ENCODE measurements at places on chromosomes 16 and 17. TPM values are rescaled to one million over a fixed set of nuclear protein-coding genes. Genes with fewer than 3 reads are reported as not detected.

TBC1D3I gene
- polyA plus RNA-seq, result 0.03 TPM

GRCh38 chr17:31472137-31472536 is 80.7 kb downstream of the RAB11FIP4 start:
- no peak for DNase-seq

DNA sequence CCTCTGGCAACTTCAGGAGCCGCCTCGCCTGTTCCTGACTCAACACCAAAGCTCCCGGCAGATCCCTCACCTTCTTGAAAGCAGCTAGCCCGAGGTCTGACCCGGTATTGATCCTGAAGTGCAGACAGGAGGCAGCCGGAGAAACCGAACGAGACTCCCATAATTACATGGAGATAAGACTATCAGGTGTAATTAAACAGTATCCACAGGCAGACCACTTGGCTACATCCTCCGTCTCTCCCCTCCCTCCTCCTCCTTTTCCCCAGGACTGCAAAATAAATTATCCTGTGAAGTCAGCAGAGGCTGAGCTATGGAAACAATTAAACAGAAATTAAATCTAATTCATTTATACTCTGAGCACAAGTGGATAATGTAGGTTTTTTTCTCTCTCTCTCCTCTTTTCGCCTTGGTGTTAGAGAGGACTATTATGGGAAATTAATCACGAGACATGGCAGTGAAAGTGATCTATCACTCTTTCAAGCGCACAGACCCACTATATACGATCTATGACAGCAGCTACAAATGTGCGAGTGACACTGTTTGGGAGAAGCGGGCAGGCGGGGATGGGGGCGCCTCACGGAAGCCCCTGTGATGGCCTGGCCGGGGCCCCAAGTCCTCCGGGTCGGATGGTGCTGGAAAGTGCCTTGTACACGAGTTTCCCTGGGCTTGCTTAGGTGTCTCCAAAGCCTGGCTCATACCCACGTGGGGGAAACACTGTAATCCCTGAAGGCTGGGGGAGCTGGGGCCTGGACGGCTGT is 92.8 kb downstream of the RBFOX3 start:
- DNase-seq, result no peak

GRCh38 chr17:80101946-80102663 is 724 bp downstream of the GAA start:
- no peak for DNase-seq

- no peak for DNase-seq
Observed at GRCh38 chr16:25177512-25177830, 39.3 kb upstream of the AQP8 start.

- DNase-seq, result no peak
Observed at GRCh38 chr16:86880316-86881117, 302.2 kb downstream of the FOXL1 start.
